ENCODE measurements at places on chromosomes 7 and 10.

DNA sequence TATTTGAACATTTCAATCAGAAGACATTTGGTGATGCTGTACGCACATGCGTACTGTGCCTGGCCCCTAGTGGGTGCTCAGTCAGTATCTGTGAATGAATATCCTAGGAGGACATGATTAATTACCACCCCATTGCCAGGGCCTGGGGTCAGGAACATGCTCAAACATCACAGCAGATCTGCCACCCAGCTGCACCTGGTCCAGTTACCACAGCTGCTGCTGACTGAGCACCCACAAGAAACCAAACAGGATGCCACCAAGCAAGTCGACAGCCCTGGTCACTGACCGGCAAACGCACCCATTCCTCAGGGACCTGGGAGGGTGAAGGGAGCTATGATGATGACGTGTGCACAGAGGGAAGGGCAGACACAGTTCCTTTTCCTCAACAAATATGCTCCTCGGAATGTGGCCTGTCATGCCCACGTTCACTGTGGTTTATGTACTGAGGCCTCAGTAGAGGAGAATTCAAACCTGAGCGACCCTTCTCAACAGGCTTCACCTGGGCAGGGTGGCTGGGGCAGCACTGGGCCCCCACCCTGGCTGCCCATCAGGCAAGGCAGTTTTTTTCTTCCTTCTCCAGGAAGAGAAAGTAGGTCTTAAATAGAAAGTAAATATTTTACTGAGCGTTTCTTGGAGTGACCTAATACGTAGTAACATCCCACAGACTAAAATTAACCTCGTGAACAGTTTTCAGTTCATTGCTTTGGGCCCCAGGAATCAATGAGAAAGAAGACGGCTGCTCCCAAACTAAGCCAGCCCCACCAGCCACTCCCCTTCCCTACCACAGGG lies 13.4 kb downstream of the CTBP2 start:
- no peak for DNase-seq

- DNase-seq = no peak
Measured at GRCh38 chr7:28953633-28954032, 4.5 kb downstream of the TRIL start.

GRCh38 chr7:157359581-157359980 lies 22.8 kb downstream of the DNAJB6 start:
- DNase-seq = no peak

DNA sequence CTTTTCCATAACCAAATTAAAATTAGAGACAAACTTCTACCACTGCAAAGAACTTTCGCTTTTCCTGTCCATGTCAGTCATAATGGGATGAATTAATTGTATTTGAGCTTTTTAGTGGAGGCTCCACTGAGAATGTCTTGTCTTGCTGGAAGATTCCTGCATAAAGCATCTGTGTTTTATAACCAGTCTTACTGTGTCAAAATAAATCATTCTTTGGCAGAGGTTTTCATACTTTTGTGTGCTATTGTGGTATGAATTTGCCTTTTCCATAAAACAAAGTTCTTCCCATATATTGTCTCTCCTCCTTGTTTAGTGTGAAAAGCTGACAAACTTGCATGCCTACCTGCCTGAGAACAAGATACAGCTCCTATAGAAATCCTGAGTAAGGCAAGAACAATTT lies 124.8 kb upstream of the CCDC6 start:
- no peak for DNase-seq

GRCh38 chr10:60960913-60961312 lies 16.9 kb upstream of the RHOBTB1 start:
- DNase-seq = no peak

DNA sequence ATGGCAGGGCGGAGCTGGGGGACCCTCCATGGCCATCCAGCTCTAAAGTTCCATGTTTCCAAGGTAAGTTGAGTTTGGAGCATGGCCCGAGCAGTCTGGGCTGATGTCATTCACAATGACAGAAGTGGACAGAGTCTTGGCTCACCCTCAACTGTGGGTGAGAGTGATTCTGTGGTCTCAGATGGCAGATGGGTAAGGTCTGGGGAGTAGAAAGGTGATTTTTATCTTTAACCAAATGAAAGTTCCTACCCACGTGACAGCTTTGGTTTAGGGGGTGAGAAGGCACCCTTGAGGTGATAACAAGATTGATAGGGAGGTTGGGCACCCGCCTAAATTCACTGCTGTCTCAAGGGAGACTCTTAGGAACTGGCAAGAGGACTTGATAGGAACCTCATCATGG lies 57.6 kb upstream of the PDZD8 start:
- no peak for DNase-seq

- no peak for DNase-seq
Measured at GRCh38 chr7:143280566-143280965, 4.2 kb upstream of the TMEM139 start.

DNA sequence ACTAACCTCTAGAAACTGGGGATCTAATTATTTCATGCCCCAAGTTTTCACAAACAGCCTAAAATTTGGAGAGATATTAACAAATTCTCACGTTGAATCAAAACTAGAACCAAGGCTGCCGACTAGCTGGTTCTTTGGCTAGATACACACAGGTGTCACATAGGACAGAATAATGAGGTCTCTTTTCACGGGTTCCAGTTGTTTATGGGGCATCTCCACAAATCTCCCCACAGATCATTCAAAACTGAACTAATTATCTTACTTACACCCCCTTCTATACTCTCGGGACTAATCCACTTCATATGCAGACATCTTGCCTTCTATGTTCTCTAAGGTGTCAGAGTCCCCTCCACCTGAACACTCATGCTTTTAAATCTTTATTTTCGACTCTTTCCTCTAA lies 16.4 kb upstream of the OR2AE1 start:
- no peak for DNase-seq

- no peak for DNase-seq
Measured at GRCh38 chr7:15747301-15747700, 60.8 kb upstream of the MEOX2 start.

GRCh38 chr7:101597941-101598340 lies 31.2 kb downstream of the MYL10 start:
- DNase-seq = no peak

DNA sequence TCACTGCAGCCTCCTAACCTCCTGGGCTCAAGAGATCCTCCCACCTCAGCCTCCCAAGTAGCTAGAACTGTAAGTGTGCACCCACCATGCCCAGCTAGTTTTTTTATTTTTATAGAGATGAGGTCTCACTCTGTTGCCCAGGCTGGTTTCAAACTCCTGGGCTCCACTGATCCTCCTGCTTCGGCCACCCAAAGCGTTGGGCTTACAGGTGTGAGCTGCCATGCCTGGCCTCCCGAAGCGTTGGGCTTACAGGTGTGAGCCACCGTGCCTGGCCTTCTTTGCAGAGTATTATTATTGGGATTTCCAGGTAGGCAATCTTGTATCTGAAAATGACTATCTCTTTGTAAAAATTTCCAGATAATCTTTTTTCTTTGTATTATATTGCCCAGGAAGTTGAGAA lies 23.1 kb upstream of the NCAPG2 start:
- DNase-seq = no peak

DNA sequence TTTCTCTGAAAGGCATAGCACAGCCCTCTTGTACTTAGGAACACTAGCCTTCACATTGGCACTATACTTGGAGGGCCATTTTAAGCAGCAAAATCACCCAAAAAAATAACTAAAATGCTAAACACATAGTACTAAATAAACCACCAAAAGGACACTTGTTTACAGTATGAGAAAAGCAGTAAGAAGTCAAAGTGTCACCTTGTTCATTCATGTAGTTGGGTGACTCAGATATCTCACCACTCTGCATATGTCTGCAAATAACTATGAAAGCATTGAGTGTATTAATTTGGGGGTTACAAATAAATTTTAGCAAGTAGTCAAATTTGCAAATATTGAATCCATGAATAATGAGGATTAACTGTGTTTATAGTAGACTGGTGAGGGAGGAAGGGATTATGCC lies 107.6 kb downstream of the ELAPOR2 start:
- DNase-seq = no peak

DNA sequence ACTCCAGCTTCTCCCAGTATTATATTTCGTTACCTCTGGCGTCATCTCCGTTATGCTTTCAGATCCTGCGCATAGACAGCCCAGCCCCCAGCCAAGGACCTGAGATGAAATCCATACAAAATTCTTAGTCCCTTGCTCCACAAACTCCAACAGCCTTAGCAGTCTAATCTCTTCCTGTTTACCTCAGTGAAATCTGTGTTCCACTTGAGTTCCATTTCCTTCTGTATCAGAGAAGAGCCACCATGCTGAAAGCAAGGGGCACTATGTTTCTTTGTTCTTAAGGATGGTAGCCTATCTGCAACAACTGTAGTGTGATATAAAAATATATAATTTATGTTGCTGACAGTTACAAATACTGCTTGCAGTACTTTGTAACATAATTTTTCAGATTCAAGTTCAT lies 59.8 kb downstream of the PTEN start:
- DNase-seq = no peak

GRCh38 chr7:149725916-149726315 lies 47.5 kb downstream of the ZNF467 start:
- no peak for DNase-seq
